ENCODE measurements at places on chromosomes 12 and 14.
A peak's percentile ranks its signal among the peaks of the same experiment; 100 is the strongest.

DNA sequence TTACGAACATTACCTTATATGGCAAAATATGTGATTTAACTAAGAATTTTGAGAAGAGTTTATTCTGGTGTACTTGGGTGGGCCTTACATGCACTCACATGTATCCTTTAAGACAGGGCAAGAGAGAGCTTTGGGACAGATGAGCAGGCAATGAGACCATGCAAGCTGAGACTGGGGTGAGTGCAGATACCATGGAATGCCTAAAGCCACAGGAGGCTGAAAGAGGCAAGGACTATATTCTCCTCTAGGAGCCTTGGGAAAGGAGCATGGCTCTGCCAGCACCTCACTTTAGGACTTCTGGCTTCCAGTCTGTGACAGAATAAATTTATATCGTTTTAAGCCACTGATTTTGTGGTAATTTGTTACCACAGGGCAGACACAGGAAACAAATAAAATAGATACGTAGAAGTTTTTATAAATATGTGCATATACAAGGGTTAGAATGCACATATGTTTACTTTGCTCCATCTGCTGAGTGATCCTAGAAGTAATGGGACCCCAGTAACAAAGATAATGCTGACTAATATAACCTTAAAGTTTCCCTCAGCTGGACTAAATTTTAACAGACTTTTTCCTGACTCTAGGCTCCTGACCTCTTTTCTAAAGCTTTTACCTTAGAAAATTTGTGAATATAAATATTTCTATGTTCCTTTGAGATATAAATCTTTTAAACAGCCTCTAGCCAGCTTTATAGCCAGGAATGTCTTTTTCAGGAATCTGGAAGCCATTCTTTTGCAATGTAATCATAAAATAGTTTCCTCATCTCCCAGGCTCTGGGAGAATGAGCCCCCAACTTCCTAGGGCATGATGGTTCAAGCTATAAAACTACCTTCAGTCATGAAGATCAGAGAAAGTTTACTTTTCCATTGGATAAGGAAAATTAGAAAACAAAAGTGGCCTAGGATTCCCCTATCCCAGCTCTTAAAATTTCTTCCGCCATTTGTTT, 216.8 kb downstream of the PPFIA2 start:
- DNase-seq: no peak

DNA sequence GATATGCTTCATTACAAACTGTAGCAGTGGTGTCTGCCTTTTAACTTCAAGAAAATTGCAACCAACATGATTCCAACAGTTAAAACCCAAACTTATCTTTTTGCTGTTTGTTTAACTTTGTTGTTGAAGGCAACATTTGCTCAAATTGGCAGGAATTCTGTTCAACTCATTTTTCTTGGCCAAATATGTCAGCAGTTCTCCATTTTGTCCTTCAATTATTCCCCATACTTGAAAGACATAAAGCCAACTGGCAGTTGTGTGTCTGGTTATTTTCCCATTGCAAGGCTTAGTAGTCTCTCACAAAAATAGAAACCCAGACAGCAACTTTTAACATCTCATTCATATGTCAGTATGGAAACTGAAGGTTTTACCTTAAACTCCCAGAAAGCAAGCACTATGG, 146.3 kb downstream of the LRIG3 start:
- DNase-seq: no peak

DNA sequence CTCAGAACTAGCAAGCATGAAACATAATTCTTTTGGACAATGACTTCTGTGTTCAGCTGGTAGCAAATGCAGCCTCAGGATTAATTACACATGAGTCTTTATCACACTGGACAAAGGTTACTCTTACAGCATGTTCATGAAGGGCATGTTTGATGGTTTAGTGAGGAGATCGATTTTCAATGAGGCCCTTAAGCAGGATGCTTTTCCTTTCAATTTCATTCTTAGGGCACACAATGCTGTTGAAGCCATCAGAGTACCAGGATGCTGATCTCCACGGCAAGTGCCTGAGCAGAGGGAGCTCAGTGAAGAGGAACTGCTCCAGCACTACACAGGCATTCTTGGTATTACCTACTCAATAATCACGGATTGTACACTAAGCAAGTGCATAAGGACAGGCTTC, 542.0 kb downstream of the SNAPC1 start:
- no peak for DNase-seq

- no peak for DNase-seq
Observed at GRCh38 chr12:1288333-1288732, 297.3 kb downstream of the ERC1 start.

DNA sequence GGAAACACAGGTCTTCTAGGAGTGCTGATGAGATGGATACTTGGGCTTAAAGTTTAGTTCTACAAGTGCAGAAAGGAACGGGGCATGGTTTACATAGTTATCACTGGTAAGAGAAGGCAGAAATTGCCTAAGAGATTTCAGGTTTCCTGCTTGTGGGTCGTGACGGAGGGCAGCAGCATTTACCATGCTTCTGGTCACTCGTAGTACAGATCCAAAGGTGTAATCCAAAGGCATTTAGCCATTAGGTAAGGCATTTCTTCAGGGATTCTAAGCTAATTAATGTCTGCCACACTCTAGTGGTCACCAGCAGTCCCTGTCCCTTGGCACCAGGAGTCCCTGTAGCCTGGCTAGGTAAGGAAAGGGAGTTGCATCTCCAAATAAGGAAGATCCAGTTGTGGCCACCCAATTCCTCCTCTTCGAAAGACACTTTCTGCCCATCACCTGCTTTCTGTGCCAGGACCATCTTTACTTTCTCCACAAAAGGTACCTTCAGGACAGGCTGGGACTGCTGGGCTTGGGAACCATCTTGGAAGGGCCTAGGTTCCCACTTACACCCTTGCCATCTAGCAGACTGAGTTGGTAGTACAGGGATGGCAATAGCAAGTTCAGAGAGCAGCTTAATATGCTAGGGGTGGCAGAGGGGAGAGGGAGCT, 1.5 kb downstream of the GSTZ1 start:
- no peak for DNase-seq

DNA sequence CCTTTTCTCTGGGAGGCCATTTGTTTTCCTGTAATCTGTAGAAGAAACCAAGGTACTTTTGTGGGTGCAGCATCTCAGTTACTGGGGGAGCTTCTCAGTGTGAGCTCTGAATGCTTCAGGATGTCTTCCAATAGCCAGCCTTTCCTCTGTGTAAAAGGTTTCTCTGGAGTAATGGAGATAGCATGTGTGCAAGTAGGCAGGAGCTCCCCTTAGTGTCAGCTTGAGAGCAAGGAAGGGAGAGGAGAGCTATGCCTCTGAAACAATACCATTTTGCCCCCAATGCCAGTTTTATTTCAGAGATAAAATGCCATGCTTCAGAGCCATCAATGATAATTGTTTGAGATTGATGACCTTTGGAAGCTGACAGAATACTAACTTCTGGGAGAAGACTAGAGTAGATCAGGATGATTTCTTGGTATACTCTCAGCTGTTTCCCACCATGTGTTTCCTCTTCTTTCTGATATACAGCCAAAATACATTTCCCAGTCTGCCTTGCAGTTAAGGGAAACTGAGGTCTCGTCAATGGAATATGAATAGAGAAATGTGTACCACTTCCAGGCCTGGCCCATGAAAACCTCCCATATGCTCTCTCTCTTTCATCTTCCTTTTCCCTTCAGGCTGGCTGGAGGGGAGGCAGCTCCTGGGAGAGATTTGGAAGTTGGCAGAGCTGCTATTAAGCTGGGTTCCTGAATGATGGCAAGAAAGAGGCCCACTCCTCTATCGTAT, 125.7 kb downstream of the CRADD start:
- no peak for DNase-seq

DNA sequence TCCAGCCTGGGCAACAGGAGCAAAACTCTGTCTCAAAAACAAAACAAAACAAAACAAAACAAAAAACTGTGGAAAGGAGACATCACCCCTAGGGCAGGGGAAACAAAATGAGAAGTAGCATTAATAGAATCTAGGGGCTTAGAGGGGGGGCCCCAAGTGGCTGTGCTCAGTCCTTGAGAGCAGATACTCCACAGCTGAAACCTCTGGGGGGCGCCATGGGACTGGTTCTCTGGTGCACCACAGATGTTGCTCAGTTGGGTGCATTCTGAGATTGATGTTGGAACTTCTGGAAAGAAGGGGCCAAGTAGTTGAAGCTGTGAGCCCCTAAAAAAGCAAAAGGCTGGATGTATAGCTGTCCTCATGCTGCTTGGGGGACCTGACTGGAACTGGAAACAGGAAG, 11.8 kb upstream of the SYNE2 start:
- peak; percentile 77 for DNase-seq

DNA sequence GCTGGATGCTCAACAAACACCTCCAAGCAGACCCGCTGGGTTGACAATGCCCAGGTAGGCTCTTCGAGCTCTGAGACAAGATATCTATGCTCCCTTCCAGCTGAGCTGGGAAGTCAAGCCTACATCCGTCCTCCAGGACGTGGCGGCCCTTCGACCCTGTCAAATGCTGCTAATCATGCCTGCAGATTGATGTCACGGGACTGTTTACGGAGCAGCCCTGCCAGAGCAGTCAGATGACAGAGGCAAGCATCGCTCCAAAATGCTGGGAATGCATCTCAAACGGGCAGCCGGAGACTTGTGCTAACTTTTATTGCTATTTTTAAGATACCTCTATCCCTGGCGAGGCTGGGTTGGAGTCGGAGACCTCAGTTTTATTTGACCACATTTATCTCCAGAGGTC, 139.2 kb downstream of the NTF3 start:
- DNase-seq: no peak

DNA sequence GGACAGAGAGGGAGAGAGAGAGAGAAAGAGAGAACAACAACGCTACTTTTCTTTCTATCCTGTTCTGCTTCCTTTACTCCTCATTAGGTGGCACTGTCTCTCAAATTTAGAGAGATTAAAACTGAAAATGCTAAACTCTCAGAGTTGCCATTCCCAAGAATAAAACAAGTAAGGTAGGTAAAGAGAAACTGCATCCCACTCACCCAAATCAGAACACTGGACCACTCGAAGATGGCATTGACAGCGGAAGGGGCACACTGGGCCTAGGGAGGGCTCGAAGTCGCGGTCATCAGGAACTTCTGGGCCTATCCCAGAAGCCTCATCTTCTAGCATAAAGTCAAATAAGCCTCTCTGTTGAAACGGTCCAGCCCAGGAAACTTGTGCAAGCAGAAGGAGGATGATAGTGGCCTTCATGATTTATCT, 4.5 kb downstream of the DCN start:
- no peak for DNase-seq

GRCh38 chr12:19659501-19659900, 220.2 kb downstream of the AEBP2 start:
- DNase-seq: no peak

- DNase-seq: no peak
Observed at GRCh38 chr14:29042551-29042950, 276.0 kb downstream of the FOXG1 start.

DNA sequence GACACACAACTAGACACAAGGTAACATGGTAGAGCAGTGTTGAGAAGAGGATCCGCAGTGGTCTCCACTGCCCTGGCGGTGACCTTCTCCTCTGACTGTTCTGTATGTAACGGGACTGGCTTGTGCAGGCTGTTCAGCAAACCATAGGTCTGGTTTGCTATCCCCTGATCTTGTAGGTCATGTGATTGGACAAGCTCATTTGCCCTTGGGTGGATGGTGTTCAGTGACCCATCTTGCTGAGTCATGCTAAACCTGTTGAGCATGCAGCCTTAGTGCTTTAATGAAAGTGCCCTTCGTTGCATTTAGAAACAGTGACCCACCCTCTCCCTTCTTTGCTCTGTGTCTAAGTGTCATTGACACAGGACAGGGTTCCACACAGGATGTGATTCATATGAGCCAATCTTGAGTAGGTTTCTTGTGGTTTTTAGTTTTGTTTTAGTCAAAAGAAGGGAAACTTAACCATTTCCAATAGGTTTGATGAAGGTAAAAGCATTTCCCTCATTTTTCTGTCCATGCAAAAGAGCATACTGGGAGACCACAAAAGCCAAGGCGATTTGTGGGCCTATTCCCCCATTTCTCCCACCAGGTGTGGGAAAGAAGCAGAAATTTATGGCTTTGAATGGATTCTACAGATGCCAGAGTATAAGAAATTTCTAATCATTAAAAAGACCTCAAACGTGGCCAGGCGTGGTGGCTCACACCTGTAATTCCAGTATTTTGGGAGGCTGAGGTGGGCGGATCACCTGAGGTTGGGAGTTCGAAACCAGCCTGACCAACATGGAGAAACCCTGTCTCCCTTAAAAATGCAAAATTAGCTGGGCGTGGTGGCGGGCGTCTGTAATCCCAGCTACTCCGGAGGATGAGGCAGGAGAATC, 32.6 kb upstream of the HIF1A start:
- peak; percentile 40 for DNase-seq

DNA sequence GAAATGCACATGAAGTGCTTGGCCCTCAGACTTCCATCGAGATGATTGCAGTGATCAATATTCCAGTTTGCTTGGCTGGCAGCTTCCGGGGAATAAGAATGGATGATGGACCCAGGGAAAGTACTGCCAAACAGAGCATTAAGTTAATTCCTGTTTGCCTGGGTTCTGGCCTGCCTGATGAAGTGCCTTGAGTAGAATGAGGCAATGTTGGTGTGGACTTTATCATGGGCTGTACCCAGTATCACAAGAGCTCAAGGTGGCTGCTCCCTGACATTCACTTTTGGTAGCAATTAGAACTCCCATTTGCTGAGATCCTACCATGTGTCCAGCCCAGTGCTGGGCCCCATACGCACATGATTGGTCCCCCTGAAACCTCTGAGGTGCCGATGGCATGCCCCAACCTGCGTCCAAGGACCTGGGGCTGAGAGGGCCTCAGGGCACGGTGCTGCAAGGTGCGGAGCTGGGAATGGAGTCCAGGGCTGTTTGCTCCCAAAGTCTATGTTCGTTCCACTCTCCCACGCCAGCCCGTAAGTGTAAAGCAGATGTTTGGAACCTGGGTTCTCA, 80.7 kb downstream of the SLC25A47 start:
- DNase-seq: no peak

DNA sequence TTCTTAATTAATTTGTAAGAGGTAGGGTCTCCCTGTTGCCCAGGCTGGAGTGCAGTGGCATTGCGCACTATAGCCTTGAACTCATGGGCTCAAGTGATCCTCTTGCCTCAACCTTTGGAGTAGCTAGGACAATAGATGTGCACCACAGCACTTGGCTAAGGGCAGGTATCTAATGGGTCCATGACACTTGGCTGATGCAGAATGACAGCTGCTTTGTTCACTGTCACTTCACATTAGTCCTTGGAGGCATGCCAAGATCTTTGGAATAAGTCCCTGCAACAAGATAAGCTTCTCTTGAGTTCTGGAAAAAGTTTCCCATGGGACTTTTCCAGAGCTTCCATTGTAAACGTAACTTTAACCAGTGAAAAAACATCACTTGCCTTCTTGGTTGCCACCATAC, 23.4 kb downstream of the COQ6 start:
- no peak for DNase-seq

- DNase-seq: no peak
Observed at GRCh38 chr14:104196461-104197140, 58.2 kb downstream of the KIF26A start.

Data from natural killer cell (primary cell).